Muscle of arm (tissue), 14 donors: ENCODE measurements at places on chromosomes 13 and 19. TPM values are rescaled to one million over a fixed set of nuclear protein-coding genes. Genes with fewer than 3 reads are reported as not detected.
A peak's percentile ranks its signal among the peaks of the same experiment; 100 is the strongest.

ZNF541 gene
- not detected for polyA plus RNA-seq

ZNF439 gene
- polyA plus RNA-seq: not detected

DKKL1 gene
- not detected for polyA plus RNA-seq

IL11 gene
- 0.21 TPM for polyA plus RNA-seq

GSX1 gene
- polyA plus RNA-seq: not detected

SHANK1 gene
- 37.8 TPM for polyA plus RNA-seq

ZNF547 gene
- polyA plus RNA-seq: 6.1 TPM

WDR88 gene
- 0.95 TPM for polyA plus RNA-seq

NKG7 gene
- polyA plus RNA-seq: 3.8 TPM

PEAK3 gene
- polyA plus RNA-seq: 0.09 TPM

- no peak for DNase-seq
Measured at GRCh38 chr13:100940658-100941057, 266.1 kb upstream of the TMTC4 start.

DNA sequence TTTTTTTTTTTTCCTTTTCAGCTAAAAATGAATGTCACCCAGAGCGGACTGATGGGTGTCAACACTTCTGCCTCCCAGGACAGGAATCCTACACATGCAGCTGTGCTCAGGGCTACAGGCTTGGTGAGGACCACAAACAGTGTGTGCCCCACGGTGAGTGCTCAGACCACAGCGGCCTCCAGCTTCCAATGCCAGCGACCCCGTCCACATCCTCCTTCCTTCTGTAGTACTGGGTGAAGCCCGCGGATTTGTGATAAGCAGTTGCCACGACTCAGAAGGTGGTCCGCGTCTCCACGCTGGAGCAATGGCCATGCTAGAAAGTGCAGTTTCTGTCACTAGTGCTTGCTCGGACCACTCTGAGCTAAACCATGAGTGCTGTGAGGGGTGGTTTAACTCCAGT lies 6.0 kb downstream of the PROZ start:
- no peak for DNase-seq

GRCh38 chr19:47284324-47284899 lies 9.7 kb downstream of the INAFM1 start:
- peak; percentile 76 for DNase-seq

GRCh38 chr13:52109116-52109670 lies 19.7 kb downstream of the NEK5 start:
- no peak for DNase-seq

- DNase-seq: no peak
Measured at GRCh38 chr19:46270521-46271256, 26.2 kb upstream of the HIF3A start.

- DNase-seq: peak; percentile 83
Measured at GRCh38 chr19:679418-680286, 3.5 kb downstream of the FSTL3 start.

GRCh38 chr13:45119469-45119990 lies 780 bp upstream of the GTF2F2 start:
- peak; percentile 53 for DNase-seq

DNA sequence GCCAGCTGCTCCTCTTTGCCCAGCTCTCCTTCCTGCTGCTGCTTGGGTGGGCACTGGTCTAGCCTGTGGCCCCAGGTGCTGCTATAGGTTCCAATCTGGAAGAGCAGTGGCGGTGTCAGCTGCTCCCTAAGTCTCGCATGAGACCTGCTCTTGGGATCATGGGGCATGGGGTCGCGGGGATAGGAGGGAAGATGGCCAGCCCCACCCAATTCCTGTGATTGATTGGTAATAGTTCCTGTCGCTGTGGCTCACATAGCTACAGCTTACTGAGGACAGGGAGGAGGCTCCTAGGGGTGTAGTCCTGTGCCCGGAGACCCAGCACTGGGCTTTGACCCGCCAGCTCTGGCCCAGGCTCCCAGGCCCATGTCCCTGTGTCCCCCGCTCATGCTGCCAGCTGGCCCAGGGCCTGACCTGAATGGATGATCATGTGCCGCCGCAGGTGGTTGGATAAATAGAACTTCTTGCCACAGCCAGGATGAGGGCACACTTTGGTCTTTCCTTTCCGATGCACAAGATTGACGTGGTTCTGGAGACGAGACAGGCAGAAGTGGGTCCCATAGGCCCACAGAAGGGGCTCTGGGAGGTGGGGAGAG lies 4.5 kb upstream of the ELAVL3 start:
- DNase-seq: no peak

DNA sequence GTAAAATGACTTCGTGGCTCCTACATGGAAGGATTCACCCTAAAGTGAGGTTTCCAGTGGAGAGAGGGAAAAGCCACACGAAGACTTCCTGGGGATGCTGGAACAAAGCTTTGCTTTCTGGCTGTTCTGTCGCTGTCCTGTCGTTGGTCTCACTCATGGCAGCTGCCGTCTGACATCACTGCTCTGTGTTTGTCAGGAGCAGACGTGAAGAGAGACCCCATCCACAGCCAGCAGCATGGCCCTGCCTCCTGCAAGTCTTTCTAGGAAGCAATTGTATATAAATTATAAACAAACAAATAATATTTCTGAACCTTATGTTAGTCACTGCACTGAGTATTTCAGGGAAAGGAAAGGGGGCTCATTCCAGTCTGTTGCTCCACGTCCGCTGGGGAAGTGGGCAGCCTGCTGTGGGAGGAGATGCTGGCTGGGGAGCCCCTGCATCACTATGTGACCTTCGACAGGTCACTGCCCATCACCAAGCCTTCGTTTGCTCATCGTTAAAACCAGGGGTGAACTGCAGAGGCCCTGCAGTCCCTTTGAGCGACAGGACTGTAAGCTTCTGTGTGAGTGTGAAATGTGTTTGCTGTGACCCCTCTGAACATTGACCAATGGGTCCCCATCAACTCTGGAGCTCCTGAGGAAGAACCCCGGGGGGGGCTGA lies 151.0 kb downstream of the DCT start:
- no peak for DNase-seq

DNA sequence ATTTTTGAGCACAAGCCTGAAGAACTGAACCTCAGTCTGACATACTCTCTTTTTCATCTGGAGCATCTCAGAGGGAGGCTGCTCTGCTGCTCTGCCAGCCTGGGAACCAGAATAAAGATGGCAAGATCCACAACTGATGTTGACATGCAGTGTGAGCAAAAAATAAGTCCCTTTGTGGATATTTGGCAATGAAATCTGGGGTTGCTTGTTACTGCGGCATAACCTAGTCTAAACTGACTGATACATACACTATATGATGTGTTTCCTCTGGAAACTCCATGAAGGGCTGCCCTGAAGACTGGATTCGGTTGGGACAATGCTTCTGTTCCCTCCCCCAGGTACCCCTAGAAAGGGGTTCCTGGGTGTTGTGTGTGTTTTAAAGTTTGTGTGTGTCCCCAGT lies 106.7 kb downstream of the IER2 start:
- DNase-seq: no peak

- no peak for DNase-seq
Measured at GRCh38 chr13:41970918-41971317, 10.0 kb upstream of the VWA8 start.

DNA sequence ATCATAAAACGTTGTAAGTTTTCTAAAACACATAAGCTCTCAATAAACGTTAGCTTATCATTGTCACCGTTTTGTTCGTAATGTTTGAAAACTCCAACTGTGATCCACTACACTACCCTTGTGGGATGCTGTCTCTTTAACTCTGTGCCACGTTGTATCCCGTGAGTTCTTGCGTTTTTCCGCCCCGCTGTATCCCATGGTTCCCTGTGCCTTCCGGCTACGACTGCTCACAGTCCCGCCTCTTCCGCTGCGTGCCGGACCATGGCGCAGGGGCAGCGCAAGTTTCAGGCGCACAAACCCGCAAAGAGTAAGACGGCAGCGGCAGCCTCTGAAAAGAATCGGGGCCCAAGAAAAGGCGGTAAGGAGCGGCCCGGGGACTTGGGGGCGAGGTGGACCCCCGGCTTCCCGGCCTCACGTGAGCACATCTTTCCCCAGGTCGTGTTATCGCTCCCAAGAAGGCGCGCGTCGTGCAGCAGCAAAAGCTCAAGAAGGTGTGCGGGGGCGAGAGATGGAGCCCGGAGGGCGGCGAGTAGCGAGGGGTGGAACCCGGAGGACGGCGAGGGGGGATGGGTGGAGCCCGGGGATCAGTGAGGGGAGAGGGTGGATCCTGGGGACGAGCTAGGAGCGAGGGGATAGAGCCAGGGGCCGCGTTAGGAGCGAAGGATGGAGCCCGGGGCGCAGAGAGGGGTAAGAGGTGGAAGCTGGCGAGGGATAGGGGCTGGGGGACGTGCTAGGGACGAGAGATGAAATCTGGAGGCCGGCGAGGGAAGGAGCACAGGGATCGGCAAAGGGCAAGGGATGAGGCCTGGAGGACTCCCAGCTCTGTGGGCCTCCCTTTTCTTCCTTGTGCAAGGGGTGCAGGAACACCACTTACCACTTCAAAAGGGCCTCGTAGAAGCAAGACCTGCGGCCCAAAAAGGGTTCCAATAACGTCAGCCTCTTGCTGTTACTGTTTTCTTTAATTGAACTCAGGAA lies at the start of gene C19orf53:
Gene C19orf53 (plus strand): TSS at position 240 of the 975 bp plus-strand sequence. CDS start 22 bp downstream, at position 262.
- peak; percentile 96 for DNase-seq

DNA sequence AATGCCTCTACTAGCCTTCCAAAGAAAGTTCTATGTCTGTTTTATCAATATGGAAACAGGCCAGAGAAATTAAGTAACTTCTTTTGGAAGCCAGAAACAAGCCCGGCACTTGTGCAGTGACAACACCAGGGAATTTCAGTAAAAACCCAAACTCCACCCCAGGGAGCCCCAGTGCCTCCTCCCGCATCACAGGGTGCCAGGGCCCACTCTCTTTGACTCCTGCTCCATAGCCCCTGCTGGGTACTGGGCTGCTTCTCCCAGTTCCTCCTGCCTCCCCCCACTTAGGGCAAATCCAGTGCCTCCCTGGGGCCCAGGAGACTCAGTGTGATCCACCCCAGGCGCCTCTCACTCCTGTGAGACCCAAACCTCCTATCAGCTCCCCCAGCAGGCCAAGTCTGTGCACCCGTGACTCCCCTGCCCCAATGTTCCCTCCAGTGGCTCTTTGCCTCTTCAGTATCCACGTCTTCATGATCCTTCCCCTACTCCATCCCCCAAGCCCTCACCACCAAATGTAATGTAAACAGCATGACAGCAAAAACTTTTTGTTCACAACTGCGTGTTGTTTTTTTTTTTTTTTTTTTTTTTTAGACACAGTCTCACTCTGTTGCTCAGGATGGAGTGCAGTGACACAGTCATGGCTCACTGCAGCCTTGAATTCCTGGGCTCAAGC lies 2.3 kb upstream of the FFAR3 start:
- no peak for DNase-seq

GRCh38 chr13:111627596-111627995 lies 307.2 kb downstream of the TEX29 start:
- DNase-seq: no peak

DNA sequence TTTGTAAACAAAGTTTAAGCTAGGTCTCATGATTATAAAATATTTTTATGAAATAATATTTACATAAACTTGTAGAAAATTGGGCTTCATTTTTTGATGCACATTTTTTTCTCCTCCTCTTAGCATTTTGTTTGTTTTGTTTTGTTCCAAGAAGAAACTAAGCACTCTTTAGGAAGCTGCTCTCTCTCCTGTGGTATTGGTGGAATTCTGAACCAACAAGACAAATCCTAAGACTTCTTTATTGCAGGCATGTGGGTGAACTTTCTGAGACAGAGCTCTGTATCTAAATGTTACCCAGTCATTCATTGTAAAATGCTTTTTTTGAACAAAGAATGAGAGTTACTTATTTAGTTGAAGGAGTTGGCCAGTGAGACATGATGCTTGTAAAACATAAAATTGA lies 39.3 kb downstream of the LMO7 start:
- no peak for DNase-seq

DNA sequence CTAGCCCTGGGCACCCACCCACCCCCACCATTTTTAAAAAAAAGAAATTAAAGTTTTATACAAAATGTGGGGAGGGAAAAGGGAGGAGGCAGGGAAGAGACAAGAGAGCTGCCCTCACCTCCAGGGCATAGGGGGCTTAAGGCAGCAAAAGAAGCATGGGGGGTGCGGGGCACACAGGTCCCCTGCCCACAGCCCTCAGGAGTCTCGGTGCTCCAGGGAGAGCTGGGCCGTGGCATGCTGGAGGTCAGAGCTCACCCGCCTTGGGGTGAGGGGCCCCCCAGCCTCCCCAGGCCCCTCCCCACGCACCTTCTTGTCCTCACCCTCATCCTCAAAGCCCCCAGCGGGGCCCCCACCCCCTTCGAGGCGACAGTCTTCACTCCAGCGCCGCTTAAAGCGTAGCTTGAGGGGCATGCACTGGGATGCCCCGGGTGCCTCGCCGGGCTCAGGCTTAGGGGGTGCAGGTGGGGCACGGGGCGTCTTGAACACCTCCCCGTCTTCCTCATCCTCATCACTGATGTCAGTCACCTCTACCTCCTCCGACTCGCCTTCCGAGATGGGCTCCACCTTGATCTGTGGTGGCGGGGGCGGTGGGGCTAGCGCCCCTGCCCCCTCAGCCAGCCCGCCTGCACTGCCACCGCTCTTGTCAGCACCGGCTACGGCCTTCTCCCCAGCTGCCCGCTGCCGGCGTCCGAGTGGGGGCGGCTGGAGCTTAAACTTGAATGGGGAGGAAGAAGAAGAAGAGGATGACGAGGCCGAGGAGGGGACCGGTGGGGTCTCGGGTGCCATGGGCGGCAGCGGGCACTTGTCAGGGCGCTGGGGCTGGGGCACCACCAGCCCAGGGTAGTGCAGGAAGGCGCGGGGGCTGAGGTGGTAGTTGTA lies 6.1 kb upstream of the GSK3A start:
- no peak for DNase-seq

GRCh38 chr19:28307487-28307886 lies 905.5 kb downstream of the UQCRFS1 start:
- no peak for DNase-seq

GRCh38 chr19:40614622-40615411 lies 13.6 kb downstream of the LTBP4 start:
- DNase-seq: peak; percentile 78
